CD4-positive, alpha-beta memory T cell (primary cell): ENCODE measurements at places on chromosomes 6 and 20.

DNA sequence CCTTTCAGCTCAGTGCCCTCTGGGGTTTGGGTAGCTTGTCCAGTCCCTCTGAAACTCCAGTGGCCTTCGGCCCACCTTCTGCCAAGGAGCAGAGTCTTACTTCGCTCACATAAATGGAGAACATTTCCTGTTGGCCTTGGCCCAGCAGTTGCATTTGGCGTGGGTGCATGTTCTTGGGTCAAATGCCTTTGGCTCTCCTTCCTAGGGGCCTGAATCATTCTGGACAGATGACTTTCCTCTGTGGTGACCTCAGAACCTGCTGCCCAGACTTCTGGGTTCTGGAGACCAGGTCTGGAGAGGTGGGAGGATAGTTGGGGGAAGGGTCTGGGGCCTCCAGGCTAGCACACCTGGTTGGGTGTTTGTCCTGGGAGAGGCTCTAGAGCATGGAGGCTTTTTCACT, 29.3 kb downstream of the BCAS4 start:
- DNase-seq = no peak

DNA sequence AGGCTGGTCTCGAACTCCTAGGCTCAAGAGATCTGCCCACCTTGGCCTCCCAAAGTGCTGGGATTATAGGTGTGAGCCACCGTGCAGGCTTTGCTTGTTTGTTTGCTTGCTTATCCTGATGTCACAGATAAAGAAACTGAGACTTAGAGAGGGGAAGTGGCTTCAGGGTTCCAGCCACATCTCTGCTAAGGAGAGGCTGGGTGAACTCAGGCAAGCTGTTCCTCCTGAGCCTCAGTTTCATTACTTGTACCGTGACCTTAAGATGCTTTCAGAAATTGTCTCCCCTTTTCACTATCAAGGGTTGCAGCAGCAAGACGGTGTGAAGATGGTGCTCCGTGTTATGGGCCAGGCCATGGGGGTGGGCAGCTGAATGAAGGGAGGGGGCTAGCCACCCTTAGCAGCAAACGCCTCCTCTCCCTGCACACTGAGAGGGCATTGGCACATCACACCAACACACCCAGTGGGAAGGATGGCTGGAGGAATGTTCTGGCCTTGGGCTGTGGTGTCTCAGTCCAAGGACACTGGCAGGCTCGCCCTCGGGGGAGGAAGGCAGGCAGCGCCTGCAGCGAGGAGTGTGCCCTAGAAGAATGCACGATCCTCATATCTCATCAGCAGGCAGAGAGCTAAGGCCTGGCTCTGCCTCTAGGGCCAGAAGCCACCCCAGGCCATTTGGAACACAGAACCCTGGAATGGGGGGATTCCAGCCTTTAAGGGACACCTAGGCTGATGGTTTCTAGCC, 48.2 kb upstream of the TLDC2 start:
- DNase-seq = no peak

- no peak for DNase-seq
Observed at GRCh38 chr6:119102901-119103300, 24.4 kb upstream of the FAM184A start.

DNA sequence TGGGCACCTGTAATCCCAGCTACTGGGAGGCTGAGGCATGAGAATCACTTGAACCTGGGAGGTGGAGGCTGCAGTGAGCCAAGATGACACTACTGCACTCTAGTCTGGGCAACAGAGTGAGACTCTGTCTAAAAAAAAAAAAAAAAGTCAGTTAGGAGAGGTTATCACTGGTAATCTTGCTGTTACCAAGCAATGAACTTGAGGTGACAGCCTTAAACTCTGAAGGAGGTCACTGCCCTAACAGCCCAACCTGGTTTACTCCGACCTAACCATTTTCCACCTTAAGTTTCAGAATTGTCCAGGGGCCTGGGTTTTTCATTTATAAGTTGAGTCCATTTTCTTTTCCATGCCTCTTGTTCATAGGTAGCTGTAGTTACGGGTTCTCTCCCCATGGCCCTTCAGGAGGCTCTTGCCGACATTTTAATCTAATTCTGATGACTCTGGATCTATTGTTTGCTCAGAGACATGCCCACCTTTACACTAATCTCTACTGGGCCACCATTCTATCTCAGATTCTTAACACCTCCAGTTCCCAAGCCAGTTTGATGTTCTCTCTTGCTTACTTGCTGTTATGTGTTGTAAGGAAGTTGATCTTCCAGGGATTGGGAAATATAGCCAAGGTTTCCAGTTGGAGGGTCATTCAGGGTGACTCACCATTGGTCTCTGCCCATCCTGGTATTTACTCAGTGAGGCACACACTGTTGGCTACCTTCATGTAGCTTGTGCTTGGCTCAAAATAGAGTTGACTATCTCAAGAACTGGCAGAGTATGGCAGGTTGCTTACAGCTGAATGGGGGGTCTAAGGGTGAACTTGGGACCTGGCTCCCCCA, 29.1 kb downstream of the SHLD1 start:
- no peak for DNase-seq

DNA sequence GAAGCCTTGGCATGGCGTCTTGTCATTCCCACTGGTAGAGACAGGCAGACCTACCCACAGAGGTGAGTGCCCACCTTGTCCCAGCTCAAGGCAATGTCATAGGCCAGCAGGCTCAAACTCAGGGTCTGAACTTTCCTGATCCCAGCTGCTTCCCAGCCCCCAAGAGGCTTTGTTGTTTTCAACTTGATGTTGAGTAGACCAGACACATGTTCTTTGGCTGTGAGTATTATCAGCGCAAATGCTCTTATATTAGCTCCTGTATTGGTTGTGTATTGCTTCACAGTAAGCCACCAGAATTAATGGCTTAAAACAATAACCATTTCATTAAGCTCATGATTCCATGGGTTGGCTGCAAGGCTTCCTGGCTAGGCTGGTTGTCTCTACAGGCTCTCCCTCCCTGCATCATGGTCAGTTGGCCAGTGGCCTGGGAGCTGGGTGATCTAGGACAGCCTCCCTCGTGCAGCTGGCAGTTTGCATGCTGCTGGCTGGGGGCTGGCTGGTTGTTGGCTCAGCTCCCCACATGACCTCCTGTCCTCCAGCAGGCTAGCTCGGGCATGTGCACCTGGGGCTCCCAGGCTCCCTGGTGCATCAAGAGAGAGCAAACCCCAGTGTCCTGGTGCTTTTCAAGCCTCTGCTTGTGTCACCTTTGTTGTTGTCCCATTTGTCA, 21.6 kb downstream of the TOX2 start:
- no peak for DNase-seq

GRCh38 chr20:1003920-1004697, 2.0 kb upstream of the RSPO4 start:
- DNase-seq = no peak

DNA sequence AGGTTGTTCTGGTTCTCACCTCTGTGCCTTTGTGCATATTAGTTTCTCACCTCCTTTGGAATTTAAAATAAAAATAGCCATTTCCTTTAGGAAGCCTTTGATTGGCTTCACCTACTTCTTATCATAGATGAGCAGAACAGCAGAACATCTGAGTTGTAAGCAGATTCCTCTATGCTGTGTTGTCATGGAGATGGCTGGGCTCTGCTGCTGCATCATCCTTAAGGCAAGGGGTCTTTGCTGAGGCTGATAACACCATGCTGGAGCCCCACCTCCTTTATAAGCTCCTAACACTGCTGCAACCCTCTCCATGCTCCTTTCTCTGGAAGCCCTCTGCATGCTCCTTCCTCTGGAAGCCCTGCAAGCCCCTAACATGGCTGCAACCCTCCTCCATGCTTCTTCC, 276.5 kb upstream of the TCF21 start:
- no peak for DNase-seq

GRCh38 chr6:17971128-17972073, 16.0 kb downstream of the KIF13A start:
- DNase-seq = no peak

- DNase-seq = no peak
Observed at GRCh38 chr6:134425513-134425912, 107.6 kb upstream of the SGK1 start.

- DNase-seq = no peak
Observed at GRCh38 chr20:44761423-44761822, 15.8 kb downstream of the KCNK15 start.

DNA sequence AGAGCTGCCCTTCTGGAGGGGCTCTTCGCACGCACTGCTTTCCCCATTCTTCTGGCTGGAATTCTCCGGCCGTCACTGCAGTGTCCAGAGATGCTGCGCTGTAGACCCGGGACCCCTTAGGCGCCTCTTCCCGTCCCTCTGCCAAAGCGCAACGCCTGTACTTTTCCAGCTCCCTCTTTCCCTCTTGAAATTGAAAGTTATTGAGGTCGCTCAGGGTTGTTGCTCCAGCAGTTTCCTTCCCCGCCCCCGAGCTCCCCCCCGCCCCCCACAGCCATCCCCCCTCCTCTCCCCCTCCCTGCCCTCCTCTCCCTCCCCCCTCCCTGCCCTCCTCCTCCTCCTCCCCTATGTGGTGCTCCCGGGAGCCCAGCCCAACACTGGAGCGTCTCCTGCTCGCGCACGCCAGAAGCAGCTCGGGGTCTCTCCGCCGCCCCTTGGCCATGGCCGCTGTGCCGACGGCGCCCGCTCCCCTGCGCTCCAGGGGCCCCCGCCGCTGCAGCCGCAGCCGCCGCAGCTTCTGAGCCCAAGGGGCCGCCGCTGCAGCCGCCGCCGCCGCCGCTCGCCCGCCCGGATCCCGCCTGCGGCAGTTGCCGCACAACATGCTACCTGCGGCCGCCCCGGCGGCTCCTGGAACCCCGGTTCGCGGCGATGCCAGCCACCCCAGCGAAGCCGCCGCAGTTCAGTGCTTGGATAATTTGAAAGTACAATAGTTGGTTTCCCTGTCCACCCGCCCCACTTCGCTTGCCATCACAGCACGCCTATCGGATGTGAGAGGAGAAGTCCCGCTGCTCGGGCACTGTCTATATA, at the start of gene RSPO3:
Gene RSPO3 (plus strand): TSS at position 374 of the 804 bp plus-strand sequence. CDS start 522 bp downstream, outside the sequence.
- DNase-seq = no peak
